ENCODE measurements at places on chromosomes 12 and 14.

DNA sequence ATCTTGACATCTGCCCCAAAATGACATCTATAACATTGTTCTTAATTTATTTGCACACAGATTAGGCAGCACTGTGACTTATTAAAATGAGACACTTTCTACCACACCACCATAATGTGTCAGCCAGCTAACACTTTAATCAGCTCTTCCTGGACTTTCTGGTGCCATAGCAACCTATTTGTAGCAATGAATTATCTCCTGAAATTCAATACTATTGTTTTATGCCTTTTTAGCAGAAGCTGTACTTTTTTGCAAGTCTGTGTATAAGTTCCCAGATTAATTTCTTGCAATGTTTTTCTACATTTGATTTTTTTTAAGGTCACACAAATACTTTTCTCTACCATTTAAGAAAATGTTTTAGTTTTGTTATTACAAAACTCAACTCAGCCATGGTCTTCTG, 72.8 kb upstream of the SAV1 start:
- no peak for DNase-seq

GRCh38 chr12:93743229-93743998, 66.2 kb downstream of the CRADD start:
- no peak for DNase-seq

DNA sequence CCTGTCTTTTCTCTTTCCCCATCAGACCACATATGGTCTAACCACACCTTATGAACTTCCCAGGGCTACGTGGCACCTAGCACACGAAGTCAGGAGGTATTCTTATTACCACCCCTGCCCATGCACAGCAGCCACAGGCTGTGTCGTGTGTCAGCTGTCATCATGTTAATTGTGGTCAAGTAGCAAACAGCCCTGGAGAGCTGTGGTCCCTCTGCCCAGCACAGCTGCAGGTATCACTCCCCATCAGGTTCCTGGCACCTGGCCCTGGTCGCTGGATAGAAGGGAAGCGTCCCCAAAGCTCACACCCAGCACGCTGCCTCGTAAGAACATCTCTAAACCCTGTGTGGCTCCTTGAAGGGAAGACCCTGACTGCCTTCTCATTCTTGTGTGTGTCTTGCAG, 45.4 kb downstream of the CLMN start:
- no peak for DNase-seq

DNA sequence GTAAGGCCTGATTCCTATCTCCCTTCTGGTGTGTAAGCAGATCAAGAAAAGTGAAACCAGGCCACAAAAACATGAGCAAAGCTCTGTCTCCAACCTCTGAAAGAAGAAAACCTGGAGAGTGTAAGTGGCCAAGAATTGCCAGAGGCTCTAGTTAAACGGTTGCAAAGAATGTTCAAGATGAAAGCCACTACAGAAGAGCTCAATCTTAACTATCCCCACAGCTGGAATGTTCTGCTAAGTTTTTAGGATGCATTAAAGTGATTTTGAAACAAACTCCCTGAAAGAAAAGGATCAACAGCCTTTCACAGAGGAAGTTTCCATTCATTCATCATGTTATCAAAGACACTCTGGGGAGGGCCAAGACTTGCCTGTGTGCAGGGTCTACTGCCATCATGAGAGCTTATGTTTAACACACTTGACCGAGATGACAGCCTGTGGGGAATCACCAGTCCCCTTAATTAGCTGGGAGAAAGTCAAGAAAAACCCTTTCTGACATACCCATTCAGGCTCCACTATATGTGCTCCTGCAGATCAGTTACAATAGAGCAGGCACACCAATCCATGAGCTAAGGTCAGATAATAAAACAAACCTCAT, 128.0 kb upstream of the OVCH1 start:
- no peak for DNase-seq

DNA sequence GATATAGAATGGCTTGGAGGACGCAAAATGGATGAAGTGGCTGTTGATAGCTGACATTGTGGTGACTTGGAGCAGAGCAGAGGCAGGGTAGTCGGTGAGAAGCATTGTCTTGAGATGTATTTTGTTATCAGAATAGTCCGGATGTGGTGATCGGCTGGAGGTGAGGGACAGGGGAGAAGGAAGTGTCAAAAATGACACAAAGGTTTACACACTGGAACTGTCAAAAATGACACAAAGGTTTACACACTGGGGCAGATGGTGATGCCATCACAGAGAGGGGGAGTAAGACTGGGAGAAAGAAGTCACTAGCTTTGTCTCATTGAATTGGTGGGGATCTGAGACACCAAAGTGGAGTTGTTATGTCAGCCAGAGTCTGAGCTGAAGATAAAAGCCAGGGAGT, 30.1 kb downstream of the CDKL1 start:
- no peak for DNase-seq

DNA sequence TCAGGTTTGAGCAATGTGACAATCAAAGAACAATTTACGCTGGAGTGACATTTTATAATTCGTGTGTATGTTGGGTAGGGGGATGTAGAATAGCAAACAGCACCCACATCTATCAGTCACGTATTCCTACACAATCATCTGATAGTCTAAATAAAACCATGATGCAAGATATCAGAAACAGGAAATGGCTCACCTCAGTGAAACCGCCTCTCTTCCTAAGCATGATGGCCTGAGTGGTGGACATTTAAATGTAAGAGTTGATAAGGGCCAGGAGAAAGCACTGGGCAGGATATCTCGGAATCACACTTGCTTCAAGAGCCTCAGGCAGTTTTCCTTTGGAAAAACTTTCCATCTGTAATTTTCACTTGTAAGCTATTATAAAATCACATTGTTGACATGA, 128.2 kb downstream of the GRIP1 start:
- DNase-seq = no peak

DNA sequence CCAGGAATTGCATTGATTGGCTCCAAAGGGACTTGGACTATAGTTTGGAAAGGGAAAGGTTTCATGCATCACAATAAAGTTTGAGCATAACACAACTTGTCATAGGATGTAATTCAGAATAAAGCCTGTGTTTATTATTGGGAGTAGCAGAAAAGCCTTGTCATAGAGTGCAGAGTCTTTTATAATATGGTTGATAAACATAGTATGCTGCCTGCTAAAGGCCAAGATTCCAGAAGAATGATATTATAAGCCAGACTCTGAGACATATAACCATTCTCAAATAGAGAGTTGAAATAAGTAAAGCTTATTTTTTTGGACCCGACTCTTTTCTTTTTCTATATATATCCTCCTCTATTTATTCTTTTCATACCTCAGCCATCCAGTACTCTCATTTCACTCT, 207.3 kb downstream of the LRIG3 start:
- no peak for DNase-seq

GRCh38 chr12:110816248-110816647, 30.5 kb upstream of the CCDC63 start:
- DNase-seq = no peak

- no peak for DNase-seq
These were observed 283.3 kb downstream of the ATP23 start for GRCh38 chr12:58224536-58225105.

- DNase-seq = no peak
These were observed 5.3 kb upstream of the RAB35 start for GRCh38 chr12:120121766-120122293.

DNA sequence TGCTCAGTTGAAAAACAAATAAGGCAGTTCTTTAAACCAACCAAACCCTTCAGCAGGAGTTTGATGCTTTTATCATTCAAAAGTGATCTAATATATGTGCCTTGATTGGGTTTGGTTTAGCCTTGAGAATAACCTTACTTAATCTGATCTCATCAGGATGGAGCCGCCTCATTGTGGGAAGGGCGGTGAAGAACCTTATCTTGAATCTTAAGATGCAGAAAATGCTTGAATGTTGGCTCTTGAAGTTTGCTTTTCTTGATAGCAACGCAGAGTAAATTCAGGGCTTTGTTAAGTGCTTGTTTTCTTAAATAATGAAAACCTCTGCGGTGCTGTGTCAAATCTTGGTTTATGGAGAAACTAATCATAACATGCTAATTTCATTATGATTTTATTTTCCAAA, 138.2 kb downstream of the MON2 start:
- DNase-seq = peak; percentile 8

- DNase-seq = no peak
These were observed 21.8 kb downstream of the SENP1 start for GRCh38 chr12:48084066-48084465.

GRCh38 chr12:86621957-86622356, 365.8 kb upstream of the MGAT4C start:
- no peak for DNase-seq

GRCh38 chr12:132188916-132189325, 44.7 kb downstream of the NOC4L start:
- no peak for DNase-seq

DNA sequence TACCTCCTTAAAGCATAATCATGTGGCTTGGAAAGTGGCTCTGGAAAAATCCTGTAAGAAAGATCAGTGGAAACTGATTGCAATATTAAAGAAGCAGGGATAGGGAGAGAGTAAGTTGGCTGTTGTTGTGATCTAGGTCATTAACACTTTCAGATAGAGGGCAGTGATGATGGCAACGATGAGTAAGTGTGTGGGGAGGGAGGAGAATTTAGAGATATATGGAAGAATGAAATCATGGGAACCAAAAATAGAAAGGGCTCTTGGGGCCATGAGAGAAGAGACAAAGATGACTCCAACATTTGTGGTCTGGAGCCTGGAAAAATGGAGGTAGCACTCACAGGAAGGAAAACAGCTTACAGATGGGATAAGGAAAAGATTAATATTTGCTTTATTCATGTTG, 23.3 kb downstream of the SNRPF start:
- DNase-seq = no peak

- DNase-seq = no peak
These were observed 68.8 kb downstream of the RNFT2 start for GRCh38 chr12:116806845-116807440.

DNA sequence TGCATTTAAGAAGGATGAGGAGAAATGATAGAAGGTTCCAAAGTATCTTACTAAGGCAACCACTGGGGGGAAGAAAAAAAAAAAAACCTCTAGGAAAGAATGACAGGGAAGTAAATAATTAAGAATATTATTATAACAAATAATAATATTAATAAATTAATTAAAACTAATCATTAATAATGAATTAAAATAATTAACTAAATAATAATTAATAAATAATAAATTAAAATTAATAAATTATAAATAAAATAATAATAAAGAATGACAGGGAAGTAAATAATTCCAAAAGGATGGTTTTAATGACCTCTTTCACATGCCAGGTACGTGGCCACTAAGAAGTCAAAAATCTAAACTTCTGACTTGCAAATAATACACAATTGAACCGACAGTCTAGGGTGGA, 9.9 kb downstream of the DBX2 start:
- DNase-seq = no peak

DNA sequence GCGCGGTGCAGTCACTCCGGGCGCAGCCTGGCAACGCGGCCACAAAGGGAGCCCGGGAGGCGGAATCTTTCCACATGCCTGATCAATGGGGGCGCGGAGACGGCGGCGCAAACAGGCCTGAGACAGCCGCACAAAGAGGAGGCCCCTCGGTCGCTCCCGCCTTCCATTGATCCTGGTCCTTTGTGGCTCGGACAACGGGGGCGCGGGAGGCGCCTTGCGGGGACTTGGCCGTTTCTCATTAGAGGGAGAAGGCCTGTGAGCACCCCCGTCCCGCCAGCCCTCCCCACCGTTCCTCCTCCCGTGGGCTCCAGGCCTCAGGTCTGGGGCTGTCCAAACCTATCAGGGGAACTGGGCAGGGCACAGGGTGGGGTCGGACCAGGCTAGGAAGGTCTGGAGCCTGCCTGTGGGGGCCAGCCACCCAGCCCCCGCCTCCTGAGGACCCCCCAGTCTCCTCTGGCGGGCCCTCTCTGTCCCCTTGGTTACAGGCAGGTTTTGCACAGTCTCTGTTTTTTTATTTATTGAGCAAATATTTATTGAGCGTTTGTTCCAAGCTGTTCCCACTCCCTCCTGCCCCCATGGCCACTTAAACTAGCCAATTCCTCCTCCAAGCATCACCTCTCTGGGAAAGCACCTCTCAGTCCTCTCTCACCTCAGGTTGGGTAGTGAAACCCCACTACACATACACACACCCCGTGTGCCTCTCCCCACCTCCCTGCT, 29.0 kb upstream of the MSI1 start:
- no peak for DNase-seq

DNA sequence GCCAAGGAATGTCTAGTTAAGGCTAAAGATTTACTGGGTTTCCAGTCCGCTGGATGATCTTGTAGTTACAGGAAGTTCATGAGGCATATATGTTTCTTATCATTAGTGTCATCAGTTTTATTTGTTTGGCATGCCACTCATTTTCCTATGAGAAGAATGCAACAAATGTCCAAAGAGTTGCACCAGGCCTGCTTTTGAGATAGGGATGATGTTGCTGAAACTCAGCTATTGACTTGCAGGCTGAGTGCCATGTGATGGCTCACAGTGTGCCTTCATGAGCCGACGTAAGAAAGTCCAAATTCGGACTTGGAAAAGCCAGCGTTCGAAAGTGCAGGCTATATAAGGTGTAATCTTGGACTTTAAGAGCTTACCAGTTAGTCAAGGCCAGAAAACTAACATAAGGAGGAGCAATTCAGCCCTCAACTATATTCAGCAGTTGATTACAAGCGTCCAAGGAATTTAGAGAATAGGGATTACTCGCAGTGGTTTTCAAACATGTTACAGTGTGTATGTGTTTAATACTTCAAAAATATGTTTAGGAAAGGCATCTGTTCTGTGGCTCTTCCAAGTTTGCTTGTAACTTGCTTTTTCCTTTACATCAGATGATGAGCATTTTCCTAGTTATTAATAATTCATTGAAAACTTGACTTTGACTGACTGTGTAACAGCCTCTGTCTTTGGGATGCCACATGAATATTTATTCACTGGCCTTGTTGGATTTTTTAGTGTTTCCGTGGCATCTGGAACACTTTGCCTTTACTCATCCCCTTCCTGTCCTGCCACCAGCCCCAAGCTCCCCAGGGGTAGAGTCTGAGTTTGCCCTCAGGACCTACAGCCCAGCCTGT, 101.3 kb downstream of the LGMN start:
- no peak for DNase-seq

DNA sequence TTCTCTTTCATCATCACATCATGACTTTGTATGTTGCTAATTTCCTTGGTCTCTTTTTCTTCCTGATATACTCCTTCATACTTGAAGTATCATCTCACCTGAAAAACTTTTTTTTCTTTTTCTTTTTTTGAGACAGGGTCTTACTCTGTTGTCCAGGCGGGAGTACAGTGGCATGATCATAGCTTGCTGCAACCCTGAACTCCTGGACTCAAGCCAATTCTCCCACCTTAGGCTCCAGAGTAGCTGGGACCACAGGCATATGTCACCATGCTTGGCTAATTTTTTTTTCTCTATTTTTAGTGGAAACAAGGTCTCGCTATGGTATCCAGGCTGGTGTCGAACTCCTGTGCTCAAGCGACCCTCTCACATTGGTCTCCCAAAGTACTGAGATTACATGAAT, 107.6 kb downstream of the RALGAPA1 start:
- DNase-seq = no peak

GRCh38 chr12:130573235-130573634, 142.9 kb downstream of the RIMBP2 start:
- no peak for DNase-seq

All from T-helper 9 cell (primary cell).